Activated T-helper 2 cell treated with anti-CD3 and anti-CD28 coated beads, Interferon-gamma antibody, Interleukin-2, Interleukin-4, amounts not matched to agents 10 μg/mL and 5 μg/mL and 100 μg/mL, durations not matched to agents 14 hours and 24 hours and 36 hours (primary cell): ENCODE measurements at places on chromosomes 13 and 19. TPM values are rescaled to one million over a fixed set of nuclear protein-coding genes. Genes with fewer than 3 reads are reported as not detected.

PRKCSH gene
- 282 and 298 TPM in 2 replicates for total RNA-seq

- DNase-seq = no peak
Measured at GRCh38 chr13:23386533-23386932, 47.0 kb downstream of the SACS start.

PGLYRP2 gene
- total RNA-seq = not detected in 2 replicates

- DNase-seq = no peak
Measured at GRCh38 chr19:27805848-27806247, 1407.1 kb downstream of the UQCRFS1 start.
